Activated CD4-positive, CD25-positive, alpha-beta regulatory T cell (primary cell): ENCODE measurements at places on chromosomes 6 and 20.

DNA sequence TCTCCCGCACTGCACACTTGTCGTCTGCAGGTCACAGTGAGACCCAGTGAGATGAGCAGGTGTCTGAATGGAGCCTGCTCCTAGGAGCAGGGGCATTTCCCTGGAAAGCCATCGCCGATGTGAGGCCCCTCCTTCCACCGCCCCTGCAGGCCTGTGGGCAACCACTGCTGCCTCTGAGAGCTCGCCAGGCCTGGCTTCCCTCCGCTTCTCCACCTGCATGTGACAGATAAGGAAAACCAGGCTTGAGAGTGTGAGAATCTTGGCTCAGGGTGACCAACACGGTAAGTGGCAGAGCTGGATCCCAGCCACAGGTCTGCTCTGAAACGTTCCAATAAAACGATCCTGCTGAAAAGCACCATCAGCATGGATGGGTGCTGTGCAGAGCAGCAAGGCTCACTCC lies 332.8 kb downstream of the CDH4 start:
- no peak for DNase-seq

DNA sequence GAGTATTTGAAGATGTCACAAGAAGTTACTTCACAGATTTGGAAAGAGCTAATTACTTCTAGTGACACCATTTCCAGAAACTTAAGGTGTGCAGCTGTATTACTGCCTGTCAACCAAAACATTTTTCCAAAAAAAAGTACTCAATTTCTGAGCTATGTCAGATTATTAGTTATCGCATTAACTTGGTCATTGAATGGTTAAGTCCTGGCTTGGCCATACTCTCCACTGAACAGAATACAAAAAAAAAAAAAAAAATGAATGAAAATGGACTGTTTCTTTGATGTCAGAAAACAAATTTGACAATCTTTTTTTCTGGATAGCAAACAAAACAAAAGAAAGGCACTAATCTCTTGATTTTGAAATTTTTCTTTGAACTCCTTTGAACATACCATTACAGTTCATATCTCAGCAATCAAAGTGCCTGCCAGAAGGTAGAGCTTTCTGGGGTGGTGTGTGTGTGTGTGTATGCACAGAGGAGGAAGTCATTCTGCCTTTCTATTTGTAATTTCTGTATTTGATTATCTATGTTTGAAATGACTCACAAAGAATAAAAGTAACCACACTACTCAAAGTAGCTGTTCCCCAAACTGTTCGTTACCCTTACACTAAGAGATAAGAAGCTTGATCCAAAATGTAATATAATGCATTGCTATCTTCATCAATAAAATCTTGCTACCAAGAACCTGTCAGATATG lies 210.8 kb upstream of the FUT9 start:
- DNase-seq = no peak

- no peak for DNase-seq
These were observed 483.8 kb downstream of the TFAP2B start for GRCh38 chr6:51302431-51302830.

GRCh38 chr6:139627091-139627490 lies 252.6 kb upstream of the CITED2 start:
- DNase-seq = no peak
